ENCODE measurements at places on chromosomes 2 and 18.

GRCh38 chr18:49026501-49027373 lies 76.0 kb upstream of the SMAD7 start:
- no peak for DNase-seq

DNA sequence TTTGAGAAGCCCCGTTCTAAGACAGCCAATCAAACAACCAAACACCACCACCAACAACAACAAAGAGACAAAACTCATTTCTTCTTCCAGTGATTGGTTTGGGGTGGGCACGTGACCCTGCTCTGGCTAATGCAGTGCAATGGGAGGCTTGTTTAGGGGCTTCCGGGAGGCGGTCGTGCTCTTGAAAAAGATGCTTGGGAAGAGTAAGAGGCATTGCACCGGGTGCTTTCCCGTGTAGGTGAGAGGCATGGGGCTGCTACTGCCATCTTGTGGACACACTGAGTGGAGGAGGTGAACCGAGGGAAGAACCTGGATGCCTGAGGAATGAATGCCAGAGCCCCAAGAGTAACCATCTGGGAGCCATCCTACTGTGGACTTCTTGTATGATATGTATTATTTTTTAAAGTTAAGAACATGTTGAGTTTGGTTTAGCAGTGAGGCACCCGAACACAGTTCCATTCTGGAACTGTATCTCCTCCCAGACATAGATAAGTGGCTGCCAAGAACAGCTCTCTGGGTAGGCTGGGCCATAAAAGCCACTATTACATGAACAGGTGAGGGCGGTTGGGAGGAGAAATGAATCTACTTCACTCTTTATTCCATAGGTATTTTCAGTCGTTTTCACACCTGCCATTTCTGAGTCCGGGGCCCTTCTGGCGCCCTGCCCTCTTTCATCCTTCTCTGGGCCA lies 19.1 kb upstream of the ARHGAP25 start:
- no peak for DNase-seq

DNA sequence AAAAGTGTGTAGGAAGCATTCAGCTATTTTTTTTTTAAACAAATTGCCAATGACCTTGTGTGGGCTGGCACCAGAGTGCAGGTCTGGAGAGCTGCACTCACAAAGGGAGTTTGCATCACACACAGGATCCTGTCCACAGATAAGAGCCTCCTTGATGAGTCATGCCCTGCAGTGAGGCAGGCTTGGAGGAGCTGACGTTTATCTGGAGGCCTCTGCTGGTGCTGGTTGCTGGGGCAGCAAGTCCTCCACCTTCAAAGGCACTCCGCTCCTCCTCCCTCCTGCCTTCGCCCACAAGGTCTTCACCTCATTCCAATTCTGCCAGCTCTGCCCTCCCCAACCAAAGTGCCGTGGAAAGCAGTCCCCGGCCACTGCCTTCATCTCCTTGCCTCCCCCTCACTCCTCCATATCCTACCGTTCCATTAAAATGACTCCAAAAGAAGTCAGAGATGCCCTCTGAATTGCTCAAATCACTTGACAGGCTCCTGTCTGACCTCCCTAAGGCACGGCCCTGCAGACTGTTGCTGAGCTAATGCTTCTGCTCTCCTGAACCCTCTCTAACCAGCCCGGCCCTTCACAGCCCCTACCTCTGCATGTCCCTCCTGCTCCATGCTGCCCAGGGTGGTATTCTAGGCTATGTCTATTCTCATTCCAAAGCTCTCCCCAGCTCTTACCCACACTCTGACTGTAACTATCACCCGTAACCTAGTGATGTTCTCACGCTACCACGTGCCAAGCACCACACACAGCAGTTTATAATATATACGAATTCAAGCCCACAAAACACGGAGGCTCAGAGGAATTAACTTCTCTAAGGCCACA lies 30.9 kb downstream of the LONRF2 start:
- DNase-seq, result peak; percentile 48

DNA sequence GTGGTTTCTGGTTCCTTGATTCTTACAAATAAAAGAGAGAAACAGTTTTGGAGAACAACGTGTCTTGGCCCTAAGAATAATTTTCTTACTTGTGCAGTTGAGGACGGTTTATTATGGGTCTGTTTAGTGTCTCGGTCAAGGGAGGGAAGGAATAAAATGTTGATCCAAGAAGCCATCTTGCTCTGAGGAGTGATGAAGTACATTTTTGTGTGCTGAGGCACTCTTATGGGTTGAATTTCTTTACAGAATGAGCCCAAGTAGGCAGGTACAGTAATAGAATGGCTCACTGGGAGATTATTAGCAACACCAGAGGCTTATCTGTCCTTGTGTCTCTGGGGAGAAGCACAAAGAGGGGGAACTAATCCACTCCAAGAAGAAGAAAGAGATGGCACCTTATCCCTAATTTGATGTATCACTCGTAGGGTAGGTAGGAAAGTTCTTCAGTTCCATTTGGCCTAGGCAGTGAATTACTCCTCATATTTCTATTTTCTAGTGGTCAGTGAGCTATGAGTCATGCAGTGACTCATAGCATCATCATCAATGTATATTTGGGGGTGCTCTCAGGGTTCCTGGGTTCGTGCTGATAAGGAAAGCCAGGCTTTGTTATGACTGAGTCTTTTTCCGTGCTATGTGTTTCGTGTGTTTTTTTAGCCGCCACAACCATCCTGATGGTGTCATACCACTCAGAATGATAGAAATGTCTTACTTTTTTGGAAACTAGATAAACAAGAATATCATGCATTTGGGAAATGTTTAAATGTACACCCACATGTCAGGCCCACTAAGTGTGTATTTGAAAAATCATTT lies 250.1 kb upstream of the CTAGE1 start:
- peak; percentile 98 for DNase-seq

- no peak for DNase-seq
Observed at GRCh38 chr2:212249451-212249850, 289.2 kb downstream of the ERBB4 start.

DNA sequence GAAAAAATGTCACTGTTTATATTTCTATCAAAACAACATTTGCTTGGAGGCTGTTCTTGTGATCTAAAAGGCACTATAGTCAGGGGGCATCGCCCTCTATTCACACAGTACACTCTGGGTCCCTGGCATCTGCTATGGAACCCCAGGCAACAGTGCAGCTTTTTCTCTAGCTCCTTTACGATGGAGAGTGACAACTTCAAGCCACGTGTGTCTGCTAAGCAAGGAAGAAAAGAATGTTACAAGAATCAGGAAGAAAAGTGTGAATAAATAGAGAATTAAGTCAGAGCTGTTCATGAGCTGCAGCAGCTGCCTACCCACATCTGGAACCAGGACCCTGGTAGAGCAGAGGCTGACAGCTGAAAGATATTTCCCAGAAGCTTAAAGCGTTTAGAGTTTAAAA lies 11.2 kb downstream of the RND3 start:
- no peak for DNase-seq

DNA sequence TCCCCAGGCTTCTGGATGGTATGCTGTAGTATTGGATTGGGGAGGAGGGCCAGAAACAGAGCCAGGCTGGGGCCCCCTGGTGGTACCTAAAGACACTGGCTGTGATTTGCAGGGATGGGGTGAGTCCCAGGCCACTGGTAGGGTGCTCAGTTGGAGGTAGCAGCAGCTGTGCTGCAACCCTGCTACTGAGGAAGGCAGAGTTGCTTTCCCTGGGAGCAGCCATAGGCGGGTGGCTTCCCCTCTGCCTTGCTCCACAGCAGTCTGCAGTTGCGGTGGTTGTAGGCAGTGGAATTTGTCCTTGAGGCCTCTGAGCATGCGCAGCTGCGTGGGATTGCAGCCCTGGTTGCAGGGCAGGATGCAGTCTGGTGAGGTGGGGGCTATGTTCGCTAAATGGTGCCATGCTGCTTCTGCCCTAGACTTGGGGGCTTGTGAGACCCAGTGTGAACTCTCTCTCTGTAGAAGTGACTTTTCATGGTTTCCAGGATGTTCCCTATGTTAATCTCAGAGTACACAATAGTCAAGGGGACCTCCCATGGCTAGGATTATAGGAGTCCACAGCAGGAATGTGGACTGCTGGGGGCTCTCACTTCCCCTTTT lies 443.5 kb downstream of the XIRP2 start:
- no peak for DNase-seq

DNA sequence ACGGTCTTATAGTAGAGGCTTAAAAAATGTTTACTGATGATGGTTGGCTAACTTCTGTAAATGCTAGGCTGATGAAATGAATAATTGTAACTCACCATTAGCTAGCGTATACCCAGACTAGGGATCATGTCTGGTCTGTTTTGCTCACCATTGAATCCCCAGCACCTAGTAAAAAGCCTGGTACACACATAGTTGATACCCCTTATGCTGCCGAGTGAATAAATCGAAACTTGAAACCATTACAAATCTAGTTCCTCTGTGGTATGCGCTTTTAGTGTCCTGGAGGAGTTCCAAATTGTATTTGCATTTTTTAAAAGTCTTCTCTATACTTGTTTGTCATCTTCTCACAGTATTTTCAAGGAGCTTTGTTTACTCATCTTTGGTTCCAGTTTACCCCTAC lies 1.3 kb downstream of the TAF1B start:
- no peak for DNase-seq

DNA sequence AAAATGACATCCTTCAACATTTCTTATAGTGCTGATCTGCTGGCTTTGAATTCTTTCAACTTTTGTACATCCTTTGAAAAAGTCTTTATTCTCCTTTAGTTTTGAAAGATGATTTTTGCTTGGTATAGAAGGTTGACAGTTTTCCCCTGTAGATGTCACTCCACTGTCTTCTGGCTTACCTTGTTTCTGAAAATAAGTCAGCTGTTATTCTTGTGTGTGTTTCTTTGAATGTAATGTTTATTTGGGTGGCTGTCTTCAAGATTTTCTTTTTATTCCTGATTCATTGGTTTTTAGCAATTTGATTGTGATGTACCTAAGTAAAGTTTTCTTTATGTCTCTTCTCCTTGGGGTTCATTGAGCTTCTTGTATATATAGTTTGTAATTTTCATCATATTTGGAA lies 47.6 kb downstream of the ACTR3 start:
- DNase-seq, result no peak

GRCh38 chr2:165294912-165295311 lies 55.7 kb downstream of the SCN2A start:
- DNase-seq, result no peak

GRCh38 chr2:88053934-88054781 lies 1.4 kb downstream of the KRCC1 start:
- no peak for DNase-seq
